ENCODE measurements at places on chromosomes 12 and 14.

DNA sequence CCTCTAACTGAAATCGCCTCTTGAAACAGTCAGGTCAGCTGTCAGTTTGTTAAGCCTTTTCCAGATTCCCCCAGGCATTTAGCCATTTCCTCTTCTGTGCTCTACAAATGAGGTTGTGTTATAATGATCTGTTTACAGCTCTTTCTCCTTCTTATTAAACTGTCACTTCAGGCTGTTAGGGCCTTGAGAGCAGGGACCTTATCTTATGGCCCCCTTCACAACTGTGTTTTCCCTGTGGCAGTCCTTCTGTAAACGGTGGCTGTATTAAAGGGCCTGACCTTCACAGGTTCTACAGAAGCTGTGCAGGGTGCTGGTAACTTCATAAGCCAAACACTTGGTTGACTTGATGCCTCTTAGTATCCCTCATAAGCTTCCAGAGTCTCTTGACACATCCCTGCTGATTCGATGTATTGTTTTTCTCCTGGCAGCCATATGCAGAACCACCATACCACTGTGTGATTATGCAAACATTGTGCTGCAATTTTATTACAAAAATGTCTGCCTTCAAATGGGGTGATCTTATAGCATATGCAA is 104.7 kb downstream of the PLEKHA5 start:
- DNase-seq: peak; percentile 18

- no peak for DNase-seq
These were observed 185.8 kb downstream of the ADGRD1 start for GRCh38 chr12:131139363-131140068.

DNA sequence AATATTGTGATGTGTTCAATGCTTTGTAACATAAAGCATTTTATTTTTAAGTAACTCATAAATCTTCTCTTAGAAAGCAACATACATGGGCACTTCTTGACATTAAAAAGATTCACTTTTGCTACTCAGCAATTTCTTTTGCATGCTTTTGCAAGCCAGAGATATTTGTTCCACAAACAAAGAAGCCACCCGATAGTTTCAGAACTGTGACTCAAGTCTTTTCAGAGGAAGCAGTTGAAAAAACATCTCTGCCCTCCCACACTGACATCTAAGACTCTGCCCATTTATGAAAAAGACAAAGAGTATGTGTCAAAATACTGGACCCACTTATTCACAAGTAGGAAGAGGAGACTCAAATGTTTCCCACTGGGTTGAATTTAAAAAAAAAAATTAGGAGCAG is 7.5 kb downstream of the APPL2 start:
- peak; percentile 69 for DNase-seq

GRCh38 chr14:63564318-63564717 is 21.1 kb upstream of the PPP2R5E start:
- DNase-seq: peak; percentile 47

DNA sequence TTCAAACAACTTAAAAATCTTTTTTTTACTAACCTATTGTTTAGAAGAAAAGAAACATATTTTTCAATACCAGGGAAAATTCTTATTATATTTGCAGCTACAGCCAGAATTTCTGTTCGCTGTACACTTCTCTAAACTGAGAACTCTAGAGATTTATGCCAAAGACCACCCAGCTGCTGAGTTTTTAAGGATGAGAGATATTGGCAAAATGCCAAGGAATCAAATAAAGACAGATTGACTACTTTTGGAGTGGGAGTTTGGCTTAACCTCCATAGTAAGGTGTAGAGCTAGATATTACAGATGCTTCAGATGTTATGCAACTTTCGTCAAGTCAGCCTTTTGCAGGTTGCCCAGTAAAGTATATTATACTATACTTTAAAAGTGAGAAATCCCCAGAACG is 71.8 kb downstream of the TTLL5 start:
- DNase-seq: no peak

DNA sequence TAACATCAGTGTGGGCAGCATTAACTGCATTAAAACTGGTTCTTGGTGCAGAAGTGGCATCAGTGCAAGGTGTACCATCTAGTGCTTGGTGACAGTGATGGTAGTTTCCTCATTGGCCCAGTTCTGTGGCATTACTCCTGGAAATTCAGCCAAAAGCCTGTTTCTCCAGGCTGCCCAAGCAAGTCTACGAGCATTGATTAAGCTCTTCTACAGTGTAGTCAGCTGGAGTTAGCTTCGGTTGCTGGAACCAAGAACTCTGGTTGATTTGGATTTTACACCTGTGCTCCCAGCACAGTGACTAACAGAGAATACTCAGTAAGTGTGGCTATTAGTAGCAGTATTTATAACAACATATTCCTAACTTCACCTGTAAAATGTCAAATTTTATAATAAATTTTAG is 84.9 kb upstream of the ZDHHC17 start:
- DNase-seq: no peak

GRCh38 chr12:24950231-24950834 is 1.4 kb upstream of the BCAT1 start:
- DNase-seq: no peak

GRCh38 chr12:7142809-7143465 is 12.8 kb downstream of the CLSTN3 start:
- no peak for DNase-seq

DNA sequence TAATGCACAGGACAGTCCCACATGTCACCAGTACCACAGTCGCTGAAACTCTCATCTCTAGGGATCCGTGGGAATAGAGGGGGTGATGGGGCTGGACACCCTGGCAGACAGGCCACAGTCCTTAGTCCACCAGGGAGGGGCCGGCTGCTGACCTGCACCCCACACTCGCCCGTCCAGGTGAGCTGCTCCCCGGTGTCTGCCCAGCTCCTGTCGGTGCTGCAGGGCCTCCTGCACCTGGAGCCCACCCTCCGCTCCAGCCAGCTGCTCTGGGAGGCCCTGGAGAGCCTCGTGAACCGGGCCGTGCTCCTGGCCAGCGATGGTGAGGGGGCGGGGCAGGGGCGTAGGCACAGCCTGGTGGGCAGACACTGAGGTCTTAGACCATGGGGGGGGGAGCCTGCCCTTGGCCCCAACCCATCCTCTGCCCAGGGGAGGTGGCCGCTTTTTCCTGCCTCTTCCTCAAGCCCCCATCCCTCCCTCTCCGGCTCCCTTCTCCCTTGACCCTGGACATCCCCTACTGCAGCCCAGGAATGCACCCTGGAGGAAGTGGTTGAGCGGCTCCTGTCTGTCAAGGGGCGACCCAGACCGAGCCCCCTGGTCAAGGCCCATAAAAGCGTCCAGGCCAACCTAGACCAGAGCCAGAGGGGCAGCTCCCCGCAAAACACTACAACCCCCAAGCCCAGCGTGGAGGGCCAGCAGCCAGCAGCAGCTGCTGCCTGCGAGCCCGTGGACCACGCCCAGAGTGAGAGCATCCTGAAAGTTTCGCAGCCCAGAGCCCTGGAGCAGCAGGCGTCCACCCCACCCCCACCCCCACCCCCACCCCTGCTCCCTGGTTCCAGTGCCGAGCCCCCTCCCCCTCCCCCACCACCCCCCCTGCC is 17.1 kb upstream of the ADSS1 start:
- DNase-seq: no peak

DNA sequence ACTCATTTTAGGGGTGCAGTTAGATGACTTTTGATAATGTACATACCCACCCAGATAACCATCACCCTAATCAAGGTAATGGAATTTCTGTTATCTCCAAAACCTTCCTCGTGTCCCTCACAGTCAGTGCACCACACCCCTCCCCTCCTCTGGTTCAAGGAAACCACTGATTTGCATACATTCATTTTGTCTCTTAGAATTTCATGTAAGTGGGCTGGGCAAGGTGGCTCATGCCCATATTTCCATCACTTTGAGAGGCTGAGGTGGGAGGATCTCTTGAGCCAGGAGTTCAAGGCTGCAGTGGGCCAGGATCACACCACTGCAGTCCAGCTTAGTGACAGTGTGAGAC is 15.7 kb downstream of the ADIPOR2 start:
- no peak for DNase-seq

- DNase-seq: no peak
These were observed 1945.1 kb upstream of the SEL1L start for GRCh38 chr14:83478741-83479140.

DNA sequence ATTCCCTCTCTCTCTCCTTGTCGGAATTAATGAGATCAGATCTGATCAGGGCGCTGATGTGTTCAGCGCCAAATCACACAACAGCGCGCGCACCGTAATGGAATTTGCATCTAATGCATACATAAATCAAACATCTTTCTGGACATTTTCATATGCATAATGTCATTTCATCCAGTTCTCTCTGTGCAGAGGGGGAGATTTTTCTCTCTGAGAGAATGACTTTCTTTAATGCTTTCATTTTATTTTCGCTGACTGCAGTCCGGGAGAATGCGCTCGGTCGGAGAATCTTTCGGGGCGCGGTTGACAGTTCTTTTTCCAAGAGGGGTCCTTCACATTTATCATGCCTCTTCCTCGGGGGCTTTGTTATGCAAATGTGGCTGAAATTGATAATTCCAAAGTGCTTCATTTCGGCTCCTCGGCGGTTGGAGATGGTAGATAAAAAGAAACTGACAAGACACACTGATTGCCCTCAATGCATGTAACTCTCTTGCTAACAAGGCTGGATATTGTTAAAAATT is 615.9 kb downstream of the VRK1 start:
- no peak for DNase-seq

- DNase-seq: no peak
These were observed 6.6 kb downstream of the NCKAP5L start for GRCh38 chr12:49821373-49822287.

DNA sequence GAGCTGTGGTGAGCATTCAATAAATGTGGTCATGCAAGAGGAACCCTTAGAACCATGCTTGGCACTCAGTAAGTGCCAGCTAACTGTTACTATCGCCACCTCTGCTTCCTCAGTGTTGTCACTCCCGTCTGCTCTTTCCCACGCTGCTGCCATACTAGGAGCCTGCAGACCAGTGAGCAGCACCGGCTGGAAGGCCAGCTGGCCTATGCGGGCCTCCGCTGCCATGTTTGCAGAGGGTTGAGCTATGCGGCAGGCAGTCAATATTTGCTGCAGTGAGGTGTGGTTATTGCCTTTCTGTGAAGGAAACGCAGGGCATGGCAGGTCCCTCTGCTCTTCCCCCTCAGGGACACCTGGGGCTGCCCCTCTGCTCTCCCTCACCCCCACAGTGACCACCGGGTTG is 13.0 kb downstream of the KMT5A start:
- no peak for DNase-seq

DNA sequence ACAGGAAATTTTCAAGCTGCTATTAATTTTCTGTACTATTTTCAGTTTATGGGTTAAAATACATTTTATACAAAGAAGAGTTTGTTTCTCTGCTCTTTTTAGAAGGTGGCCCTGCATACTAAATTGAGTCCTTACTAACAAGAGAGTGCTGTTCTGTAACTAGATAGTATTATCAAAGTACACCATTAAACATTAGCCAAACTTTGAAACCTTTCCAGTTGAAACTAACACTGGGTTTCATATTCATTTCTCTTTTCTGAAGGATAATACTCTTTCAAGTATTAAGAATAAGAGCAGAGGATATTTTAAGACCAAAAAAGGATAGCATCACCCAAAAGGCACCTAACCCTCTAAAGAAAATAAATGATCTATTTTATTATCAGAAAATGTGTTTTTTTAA is 47.2 kb downstream of the PEBP1 start:
- no peak for DNase-seq

DNA sequence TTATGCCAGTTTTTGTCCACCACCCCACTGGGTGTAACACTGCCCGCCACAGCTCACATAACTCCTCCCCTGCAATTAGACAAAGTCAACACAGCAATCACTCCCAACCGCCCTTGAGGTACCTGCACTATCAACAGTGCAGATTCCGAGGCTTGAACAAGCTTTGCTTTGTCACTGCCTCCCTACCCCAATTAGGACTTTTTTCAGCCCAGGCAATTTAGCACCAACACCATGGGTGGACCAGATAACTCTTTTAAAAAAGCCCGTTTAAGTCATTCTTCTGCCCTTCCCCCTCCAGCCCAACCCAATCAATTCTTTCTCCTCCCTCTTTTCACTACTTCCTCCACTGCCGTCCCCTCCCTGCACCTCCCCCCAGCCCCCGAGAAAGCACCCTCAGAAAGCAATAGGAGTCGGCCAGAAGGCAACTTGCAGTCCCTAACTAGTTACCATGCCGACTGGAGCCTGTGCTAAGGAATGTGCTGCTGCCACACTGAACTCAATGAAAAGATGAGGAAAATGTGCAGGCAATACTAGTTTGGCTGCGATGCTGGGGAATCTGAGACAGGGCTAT is 45.7 kb upstream of the OTX2 start:
- DNase-seq: no peak

DNA sequence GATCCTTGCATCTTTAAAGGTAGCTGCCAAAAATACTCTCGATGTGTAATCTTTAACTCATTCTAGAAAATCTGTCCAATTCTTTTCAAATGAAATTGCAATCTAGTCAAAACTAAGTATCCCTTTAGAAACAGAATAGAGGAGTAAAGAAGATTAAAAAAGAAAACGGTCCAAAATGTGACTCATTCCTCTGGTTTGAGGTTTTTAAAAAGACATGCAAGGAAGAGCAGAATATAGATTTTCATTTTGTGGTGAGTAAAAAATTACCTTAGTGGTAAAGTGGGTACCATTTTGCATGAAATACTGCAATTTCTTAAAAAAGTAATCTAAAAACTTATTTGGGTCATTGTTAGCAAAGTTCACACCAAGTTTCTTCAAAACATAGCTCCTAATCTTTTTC is 108.4 kb downstream of the BRMS1L start:
- DNase-seq: no peak

DNA sequence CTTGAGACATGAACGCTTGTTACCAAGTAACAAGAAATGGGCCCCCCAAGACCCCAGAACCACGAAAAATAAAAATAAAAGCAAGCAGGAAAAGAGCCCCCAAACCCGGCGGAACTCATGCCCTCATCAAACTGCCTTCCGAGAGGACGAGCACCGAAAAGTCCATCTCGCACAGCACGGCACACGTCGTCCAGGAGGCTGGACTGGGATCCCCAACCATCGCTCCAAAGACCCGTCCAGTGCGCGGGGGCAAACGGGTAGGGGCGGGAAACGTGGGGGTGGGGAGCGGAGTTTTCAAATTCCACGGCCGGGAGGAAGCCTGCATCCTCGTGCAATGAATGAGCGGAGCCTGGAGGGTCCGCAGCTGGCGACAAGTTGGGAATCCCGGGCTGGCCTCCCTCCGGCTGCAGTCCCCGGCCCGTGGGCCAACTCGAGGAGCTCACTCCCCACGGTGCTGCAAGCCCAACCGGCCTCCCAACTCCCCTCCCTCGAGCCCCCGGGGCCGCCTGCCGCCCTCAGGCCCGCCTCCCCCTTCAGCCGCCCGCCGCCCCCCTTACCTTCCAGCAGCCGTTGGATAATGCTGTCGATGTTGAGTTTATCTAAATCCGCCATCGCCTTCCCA is 484 bp downstream of the PPP1CC start:
- DNase-seq: peak; percentile 38

- DNase-seq: no peak
These were observed 58.1 kb upstream of the DIO2 start for GRCh38 chr14:80269353-80269925.

GRCh38 chr14:55847766-55848165 is 267.8 kb downstream of the KTN1 start:
- DNase-seq: peak; percentile 29

- no peak for DNase-seq
These were observed 26.6 kb downstream of the TCHP start for GRCh38 chr12:109926488-109927210.

Data from suppressor macrophage treated with lipopolysaccharide for 1 hour (primary cell).